T-helper 22 cell (primary cell): ENCODE measurements at places on chromosomes 6 and 20.

GRCh38 chr6:145904868-145905267 is 59.3 kb downstream of the SHPRH start:
- no peak for DNase-seq

DNA sequence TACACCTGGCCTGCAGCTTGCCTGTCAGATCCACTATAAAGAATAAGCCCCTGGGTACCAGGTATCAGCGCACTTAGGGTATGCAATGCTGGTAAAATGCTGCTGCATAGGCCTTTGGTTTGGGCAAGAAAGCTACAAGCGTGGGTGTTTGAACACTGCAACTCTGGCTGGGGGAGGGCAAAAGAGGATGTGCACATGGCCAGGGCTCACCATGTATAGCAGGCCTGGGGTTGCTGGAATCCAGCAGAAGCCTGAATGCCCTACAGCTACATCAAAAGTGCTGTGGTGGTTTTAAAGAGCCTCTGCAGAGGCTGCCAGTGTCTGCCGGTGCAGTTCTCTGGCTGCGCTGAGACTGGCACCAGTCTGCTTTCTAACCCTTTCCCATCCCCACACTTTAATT is 51.7 kb downstream of the UQCC1 start:
- DNase-seq: no peak

DNA sequence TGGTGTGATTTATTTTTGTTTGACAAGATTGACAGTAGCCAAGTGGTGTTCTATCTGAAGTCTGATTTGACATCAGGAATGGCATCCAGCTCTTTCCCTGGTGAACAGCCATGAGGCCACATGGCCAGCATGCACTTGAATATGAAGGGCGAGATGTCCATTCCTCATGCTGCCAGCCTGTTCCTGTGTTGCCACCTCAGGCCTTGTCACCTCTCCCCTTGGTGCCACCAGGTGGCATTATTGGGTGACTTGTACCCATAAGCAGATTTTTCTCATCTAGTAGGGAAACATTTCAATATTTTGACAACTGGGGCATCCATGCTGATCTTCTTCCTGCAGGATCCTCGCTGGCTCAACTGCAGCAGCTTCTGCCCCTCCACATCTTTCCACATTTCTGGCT is 199.1 kb downstream of the ERMARD start:
- DNase-seq: no peak

GRCh38 chr20:46324960-46325703 is 16.8 kb upstream of the CDH22 start:
- DNase-seq: no peak

DNA sequence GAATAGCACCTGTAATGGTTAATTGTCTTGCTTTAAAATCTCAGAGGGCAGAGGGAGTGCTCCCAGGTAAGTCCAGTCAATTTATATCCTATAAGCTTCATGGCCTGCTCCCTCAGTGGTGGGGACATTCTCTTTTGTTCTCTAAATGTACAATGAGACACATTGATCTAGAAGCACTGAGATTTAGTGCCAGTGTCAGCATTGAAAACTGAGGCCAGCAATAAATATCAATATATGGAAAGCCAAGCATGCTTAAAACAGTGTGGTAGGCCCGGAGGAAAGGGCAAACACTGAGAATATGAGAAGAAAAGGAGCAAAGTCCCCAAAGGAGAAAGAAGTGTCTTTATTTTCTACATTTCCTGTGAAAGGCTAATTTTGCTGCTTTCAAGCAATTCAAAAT is 68.4 kb upstream of the CCN2 start:
- DNase-seq: no peak
